ENCODE measurements at places on chromosomes 7 and 10.
A peak's percentile ranks its signal among the peaks of the same experiment; 100 is the strongest.

GRCh38 chr7:35704261-35704660 lies 9.3 kb upstream of the HERPUD2 start:
- no peak for DNase-seq

DNA sequence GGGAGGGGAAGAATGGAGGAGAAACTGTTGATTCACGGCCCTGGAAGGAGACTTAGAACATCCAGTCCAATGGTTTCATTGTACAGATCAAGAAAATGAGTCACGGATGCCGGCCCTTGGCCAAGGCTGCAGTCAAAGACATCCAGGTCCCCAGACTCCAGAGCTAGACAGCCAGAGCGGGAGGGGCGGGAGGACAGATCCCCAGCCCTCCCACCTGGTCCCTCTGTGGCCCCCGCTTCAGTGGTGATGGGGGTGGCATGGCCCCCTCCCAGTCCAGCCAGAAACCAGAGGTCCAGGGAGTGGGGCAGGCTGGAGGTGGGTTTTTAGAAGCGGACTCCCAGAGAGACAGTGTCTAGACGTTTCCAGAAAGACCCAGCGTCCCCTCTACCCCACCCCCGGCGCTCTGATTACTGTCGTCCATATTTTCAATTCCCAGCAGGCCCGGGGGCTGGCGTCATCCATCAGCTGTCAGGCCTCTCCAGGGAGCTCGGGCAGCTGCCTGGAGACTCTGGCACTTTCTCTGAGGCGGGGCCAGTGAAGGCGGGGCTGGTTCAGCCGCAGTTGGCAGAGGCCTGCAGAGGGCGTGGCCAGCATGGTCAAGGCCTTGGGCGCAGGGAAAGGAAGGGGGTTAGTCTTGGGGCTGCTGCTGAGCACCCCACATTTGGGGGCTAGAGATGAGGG lies 8.0 kb upstream of the HSPB1 start:
- DNase-seq, result peak; percentile 99

DNA sequence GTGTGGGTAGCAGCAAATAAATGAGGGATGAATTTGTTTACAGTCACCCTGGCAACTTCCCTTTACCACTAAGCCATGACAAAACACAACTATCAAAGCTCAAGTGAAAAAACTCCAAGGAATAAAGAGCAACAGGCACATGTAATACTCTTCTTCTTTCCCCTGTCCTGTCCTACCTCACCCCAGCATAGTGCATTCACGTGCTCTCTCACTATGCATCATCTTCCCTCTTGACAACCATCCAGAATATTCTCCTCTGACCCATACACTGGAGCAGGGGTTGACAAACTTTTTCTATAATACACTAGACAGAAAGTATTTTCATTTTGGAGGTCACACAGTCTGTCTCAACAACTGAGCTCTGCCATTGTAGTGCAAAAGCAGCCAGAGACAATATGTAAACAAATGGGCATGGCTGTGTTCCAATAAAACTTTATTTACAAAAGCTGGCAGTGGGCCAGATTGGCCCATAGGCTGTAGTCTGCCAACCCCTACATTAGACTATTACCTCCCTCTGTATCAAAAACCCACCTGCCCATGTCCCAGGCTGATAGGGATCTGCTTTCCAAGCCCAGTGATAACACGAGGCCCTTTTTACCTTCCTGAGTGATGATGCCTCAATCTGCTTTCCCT lies 354.5 kb downstream of the FGFR2 start:
- DNase-seq, result peak; percentile 49

GRCh38 chr7:3892157-3892556 lies 591.1 kb downstream of the SDK1 start:
- no peak for DNase-seq

DNA sequence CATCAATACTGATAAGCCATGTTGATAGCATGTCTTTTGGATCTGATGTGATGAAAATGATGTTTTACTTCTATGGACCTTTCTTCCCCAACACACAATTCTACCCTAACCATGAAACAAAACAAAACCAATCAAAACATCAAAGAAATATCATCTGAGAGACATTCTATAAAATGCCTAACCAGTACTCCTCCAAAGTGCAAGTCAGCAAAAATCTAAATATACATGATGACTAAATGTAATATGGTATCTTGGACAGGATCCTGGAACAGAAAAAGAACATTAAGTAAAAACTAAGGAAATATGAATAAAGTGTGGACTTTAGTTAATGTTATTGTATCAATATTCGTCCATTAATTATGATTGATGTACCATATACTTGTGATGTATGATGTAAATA lies 625.1 kb downstream of the MAGI2 start:
- DNase-seq, result no peak

DNA sequence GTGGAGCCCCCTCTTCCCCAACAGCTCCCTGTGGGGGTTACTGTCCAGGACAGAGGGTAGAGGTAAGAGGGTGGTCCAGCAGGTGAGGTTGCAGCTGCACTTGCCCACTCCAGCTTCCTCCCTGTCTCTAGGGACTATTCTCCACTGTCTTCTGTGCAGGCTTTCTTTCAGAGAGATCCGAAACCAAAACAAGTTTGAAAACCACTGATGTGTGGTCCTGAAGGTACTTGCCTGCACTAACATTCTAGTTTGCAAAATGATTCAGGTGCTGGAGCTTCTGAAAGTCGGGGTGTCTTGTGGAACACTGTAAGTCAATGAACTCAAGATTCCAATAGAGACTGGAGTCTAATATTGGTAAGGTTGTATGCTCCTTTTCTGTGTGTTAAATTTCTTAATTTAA lies 63.1 kb downstream of the BLNK start:
- DNase-seq, result no peak

DNA sequence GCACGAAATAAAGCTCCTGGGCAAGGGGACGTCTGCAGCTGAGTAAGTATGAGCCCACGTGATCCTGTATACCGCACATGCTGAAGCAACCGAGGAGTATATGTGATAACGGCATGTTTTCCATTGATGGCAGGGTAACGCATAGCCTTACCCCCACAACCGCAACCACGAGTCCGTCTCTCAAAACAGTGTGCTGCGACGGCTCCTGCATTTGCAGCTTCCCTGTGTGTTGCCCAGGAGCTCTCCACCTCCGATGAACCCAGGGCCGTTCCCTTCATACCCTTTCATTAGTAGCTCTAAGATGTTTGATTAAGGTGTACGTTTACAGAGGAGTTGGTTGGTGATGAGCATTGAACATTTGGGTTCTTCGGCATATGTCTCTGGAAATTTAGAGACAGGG lies 69.3 kb downstream of the MGMT start:
- no peak for DNase-seq

GRCh38 chr10:132110713-132111112 lies 45.0 kb downstream of the JAKMIP3 start:
- DNase-seq, result no peak

DNA sequence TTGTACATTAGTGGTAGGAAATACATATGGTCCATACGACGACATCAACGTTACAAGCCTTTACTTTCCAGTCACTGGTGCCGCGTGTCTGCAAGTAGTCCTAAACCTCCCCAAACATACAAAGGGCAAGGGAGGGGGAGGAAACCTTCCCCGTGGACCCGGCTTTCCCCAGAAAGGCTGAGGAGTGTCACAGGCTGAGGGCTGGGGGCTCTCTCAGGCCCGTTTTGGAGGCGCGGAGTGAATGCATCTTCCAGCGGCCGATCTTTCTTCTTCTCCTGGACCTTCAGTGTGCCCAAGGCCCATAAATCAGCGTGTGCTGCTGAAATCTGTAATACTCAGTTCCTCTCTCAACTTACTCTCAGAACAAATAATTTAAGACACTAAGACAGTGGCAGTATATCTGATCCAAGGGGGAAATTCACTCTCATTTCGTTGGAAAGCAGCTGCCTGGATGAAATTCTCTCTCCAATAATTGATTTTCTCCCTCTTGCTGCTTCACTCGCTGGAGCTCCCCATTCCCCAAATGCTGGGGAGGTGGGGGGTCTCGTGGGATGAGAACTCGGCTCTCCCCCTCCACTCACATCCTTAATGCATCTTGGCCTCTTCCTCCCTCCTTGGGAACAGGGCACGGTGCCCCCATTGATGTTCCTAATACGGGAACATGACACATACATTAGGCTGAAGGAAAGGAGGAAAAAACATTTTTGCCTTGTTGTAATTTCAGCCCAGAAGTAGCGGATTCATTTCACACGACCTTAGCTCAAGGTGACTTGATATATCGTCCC lies 126.1 kb downstream of the ADARB2 start:
- no peak for DNase-seq

- DNase-seq, result peak; percentile 7
Observed at GRCh38 chr10:4240608-4241197, 455.7 kb upstream of the KLF6 start.
